ENCODE measurements at places on chromosomes 1 and 21.

DNA sequence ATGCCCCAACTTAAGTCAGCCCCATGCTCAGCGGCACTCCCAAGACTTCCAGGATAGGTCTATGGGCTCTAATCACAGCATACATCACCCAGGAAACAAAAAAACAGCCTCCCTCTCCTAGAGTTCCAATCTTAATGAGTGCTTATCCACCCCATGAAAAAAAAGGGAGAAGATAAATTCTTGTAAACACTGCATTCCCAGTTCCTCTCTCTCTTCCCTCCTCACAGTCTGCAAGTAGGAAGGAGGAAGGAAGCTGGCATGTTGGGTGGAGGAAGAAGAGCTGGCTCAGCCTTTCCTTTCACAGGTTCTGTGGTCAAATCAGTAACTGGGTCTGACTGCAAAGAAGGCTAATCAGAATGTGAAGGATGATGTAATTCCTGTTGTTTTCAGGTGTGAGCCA is 69.9 kb upstream of the ZC3H11B start:
- DNase-seq: no peak

- no peak for DNase-seq
Observed at GRCh38 chr1:15153184-15153841, at the start of gene TMEM51. Gene TMEM51, plus strand, starts transcription at chr1:15153747. Its CDS starts 61,341 bp downstream, at chr1:15215088.

DNA sequence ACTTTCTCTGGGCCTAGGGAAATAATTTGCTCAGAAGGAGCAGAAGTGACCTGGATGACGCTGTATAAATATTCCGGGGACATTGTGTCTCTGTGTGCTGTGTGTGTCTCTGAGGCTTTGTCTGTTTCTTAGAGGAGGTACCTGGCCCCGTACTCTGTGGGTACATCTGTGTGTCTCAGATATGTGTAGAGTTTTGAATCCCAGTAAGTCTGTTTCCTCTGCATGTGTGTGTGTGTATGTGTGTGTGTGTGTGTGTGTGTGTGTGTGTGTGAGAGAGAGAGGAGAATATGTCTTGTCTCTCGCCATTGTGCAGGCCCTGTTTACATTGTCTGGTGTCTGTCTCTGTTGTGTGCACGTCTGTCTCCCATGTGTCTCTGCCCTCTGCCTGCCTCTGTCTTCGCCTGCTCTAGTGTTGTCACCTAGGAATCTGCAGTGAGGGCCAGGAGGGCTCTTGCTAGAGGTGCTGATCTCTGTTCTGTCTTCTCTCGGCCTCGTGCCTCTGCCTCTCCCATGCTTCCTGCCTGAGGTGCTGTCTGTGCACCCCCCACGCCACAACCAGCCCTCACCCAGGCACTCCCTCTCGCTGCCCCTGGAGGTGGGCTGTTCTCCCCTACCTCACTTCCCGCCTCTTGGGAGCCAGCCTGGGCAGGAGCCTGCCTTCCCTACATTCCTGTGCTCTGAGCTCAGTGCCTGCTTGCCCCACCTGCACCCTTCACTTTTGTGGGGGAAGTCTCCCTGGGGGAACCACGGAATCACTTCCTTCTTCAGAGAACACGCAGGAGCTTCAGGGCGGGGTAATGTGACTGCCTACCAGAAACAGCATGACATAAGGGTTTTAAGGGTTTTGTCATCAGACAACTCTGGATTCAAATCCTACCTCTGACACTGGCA is 5.9 kb downstream of the MAP7D1 start:
- DNase-seq: peak; percentile 64

DNA sequence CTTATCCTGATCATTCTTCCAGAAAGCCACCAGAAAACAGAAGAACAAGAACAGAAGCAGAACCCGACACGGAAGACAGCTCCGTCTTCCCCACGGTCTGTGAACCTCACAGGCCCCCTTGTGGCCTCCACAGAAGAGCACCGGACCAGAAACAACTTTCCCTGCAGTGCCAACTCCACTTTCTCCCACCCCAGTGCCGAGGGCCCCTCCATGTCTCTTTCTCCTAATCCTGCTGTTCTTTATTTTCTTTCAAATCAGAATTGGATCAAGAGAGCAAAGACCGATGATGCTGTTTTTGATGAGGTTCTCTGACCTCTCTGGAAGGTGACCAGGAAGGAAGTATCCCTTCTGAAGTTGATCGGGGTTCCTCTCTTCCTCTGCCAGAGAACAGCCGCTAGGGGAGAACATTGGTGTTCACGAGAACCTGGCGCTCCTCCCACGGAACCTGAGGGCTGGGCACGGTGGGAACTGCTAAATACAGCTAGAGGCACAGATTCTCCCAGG is 58.9 kb upstream of the CTTNBP2NL start:
- no peak for DNase-seq

DNA sequence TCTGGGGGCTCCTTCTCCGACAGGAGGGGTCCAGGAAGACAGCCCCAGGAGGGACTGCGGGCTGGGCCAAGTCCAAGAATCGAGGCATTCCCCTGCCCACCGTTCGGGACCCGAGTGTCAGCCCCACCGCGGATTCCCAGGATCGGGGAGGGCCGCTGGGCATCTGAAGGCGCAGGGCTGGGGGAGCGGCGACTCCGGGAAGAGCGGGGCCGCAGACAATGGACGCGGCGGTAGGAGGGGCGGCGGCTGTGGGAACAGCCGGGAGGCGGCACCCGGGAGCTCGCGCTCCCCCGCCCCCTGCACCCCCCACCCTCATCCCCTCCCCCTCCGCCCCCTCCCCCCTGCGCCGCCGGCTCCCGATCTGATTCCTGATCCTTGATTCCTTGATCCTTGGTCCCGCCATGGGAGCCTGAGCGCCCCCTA is at the start of gene VANGL2:
TSS of gene VANGL2 (plus strand) at position 342 of the 423 bp plus-strand sequence. CDS start 15,274 bp downstream, outside the sequence.
- DNase-seq: no peak

DNA sequence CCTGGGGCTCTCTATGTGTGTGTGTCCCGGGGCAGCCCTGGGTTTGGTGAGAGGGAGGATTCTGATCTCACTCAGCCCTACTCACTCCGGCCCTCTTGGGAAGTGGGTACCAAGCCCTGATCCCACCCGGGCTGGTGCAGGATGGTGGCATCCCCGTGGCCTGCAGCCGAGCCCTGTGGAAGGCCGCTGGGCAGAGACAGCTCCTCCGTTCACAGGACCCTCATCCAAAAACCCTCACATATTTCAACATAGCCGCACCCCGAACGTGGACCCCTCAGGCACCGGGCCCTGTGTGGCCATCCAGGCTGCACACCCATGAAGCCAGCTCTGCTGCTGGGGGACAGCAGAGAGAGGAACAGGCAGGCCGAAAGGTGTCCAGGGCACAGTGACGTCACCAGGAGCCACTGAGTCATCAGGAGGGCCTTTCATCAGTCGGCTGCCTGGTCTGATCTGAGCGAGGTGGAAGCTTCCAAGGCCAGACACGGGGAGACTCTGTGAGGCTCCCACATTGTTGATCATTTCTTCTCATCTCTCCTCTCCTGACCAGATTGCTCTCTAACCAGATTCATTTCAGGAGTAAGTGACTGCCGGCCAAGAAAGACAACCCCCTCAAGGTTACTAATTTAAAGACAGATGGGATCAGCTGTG is 16.2 kb upstream of the GPR157 start:
- DNase-seq: no peak

DNA sequence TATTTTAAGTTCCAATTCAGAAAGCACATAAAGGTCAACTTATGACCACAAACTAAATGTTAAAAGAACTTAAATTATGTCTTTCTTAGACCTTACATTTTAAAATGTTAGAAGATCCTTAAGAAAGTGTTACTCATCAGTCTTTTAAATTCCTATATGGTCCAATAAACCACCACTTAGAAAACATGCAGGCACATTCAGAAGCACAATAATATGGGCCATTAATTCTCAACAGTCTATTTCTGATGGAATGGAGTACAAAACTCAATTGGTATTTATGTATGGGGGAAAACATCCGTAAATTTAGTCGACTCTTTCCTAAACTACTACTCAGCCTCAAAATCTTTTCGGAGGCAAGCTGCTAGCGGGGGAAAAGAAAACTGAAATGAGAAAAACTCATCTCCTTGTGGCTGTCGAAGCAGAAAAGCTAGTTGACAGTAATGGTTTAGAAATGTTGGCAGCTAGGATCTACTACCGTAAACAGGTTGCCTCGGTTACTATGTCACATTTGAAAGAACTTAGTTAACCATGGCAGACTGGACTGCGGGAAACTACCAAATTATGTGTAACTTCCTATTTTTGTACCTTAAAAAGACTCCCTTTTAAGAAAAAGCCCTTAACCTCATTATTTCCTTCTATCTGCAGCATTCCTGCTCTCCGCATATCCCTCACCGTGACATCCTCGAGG is 1.0 kb downstream of the TRMT1L start:
- DNase-seq: no peak

GRCh38 chr1:147478521-147478920 is 62.8 kb upstream of the BCL9 start:
- no peak for DNase-seq

GRCh38 chr1:84853741-84854721 is 39.0 kb downstream of the LPAR3 start:
- DNase-seq: peak; percentile 77

- no peak for DNase-seq
Observed at GRCh38 chr1:208198236-208198635, 45.9 kb downstream of the PLXNA2 start.

DNA sequence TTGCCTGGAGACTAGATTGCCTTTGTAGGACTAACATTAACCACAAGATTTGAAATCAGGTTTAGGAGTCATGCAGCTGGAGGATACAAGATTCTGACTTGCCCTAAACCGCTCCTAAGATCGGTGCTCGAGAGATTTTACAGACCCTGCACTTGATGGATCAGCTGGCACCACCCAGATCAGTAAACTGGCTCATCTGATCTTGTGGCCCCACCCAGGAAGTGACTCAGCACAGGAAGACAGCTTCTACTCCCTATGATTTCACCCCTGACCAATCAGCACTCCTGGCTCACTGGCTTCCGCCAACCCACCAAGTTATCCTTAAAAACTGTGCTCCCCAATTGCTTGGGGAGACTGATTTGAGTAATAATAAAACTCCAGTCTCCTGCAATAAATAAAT is 876 bp upstream of the CATSPERE start:
- DNase-seq: no peak

- no peak for DNase-seq
Observed at GRCh38 chr1:973459-974292, 7.4 kb downstream of the PLEKHN1 start.

DNA sequence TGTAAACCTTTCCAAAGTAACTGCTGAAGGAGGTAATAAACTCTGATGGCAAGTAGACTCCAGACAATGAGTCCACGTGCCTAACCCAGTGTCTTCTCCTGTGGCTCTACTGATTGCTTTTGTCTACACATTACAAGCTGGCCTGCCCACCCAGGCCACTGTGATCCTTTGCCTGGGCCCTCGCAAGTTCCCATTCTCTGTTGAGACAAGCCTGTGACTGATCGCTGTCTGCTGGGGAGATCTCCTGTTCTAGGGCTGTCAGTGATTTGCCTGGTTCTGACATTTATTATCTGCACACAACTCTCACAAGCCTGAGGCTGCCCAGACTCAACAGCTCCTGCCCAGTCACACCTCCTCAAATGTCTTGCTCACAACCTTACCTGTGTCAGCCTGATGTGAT is 81.4 kb downstream of the CYYR1 start:
- DNase-seq: no peak

DNA sequence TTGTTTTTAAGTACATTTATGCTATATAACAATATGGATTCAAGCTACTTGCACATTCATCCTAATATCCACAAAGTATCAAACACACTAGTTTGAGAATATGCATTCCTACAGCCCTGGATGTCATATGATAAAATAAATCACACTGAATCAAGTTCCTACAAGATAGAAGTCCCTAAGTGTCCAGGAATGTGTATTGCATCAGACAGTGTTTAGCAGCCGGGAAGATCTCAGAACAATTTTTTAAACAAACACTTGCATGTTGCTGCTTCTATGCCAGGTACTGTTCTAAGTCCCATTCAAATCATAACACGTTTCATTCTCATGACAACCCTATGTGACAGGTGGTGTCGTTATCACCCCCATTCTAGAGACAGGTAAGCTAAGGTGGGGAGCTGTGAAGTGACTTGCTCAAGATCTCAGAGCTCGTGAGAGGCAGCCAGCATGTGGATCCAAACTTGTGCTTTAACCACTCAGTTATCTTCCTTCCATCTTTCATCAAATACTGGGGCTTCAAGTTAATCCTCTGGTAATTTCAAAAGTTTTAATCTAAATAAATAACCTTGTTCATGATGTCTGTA is 68.3 kb upstream of the KIF26B start:
- no peak for DNase-seq

DNA sequence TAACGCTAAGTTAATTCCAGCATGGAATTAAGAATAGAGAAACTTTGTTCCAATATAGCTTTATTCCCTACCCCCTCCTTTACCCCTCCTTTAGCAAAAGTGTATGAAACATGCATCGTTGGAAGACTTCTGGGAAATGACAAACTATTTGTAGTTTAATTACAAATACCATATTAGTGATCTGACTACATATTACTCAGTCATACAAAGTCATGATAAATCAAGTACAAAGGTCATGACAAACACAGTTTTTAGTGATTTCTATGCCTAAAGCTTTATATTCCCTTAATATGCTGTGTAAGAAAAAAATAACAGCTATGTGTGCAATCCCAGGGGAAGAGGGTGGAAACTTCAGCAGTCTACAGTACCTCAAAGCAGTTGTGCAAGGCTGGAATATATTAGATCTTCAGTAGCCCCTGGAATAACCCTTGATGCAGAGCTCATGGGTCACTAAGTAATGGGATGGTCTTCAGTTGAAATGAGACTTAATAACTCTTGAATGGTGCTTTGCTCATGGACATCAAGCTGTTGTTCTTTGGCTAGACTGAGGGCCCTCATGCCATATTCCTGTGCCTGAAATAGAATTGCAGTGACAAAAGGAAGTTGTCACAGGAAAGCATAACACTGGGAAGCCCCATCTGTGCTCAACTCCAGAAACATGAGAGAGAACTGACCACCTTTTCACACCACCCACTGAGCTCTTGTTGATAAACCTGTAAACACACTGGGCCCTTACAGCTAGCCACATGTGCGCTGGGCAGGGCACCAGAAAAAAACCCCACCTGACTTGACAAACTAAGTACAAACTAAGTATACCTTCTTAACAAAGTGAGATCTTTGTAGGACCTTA is 25.3 kb downstream of the ZMYND12 start:
- no peak for DNase-seq

DNA sequence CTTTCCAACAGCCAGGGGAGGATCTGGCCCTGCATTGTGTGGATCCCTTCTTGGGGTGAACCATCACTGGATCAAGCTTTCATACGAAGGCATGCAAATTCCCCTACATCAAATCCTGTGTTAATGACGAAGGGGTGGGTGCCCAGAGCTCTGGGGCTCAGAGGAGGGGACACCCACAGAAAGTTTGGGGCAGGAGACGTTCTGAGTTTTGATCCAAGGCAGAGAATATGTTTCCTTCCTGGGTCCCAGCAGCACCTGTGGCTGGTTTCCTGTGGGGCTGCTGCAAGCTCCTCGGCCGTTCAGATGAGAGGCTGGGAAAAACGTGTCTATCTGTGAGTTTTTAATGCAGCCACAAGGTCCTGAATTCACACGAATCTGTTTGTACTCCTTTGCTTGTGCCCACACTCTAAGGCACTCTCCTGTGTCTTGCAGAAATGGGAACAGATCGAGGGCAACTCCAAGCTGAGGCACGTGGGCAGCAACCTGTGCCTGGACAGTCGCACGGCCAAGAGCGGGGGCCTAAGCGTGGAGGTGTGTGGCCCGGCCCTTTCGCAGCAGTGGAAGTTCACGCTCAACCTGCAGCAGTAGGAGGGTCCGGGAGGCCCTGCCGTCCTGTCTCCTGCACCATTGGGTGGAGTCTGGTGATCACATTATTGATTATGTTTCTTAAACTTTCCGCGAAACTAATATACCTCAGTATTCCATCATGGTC is 147.1 kb downstream of the PGBD5 start:
- DNase-seq: no peak

All from kidney epithelial cell (primary cell).